ENCODE measurements at places on chromosomes 2 and 18.

- no peak for DNase-seq
These were observed 57.8 kb upstream of the CHN1 start for GRCh38 chr2:175062787-175063585.

DNA sequence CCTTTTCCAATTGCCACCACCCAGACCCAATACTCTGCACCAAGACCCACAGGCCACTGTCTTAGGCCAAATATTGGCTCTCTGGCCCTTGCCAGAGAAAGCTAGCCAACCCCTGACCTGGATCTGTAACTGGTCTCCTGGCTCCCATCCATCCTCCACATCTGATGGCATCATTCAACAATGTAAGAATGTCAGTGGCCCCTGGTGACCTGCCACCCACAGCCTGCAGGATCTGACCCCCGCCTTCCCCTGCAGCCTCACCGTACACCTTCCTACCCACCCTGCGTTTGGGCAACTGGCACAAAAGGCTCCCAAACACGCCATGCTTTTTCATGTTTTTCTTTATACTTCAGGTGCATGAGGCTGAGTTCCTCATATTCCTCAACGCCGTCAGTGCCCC is 60.0 kb upstream of the ASAP2 start:
- no peak for DNase-seq

DNA sequence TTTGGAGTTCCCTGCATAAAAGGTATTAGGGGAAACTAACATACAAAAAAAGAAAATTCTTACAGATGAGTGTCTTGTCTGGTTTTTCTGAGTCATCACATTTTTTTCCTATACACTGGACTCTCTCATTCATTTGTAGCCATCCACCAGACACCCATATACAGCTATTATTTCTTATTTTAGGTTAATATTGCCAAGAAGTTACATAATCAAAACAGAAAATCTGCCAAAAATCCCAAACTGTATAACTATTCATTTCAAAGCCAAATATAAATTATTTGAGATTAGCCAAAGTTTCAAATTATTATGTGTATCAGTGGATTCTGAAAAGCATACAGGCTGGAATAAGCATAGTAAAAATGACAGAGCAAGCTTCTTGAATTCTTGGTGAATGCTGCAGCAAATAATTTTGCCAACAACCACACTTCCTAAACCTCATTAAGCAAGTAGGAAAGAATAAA is 191.2 kb downstream of the NCKAP5 start:
- no peak for DNase-seq

GRCh38 chr2:142290931-142291330 is 160.1 kb upstream of the LRP1B start:
- DNase-seq, result no peak

GRCh38 chr2:169476459-169476858 is 2.8 kb upstream of the BBS5 start:
- no peak for DNase-seq

DNA sequence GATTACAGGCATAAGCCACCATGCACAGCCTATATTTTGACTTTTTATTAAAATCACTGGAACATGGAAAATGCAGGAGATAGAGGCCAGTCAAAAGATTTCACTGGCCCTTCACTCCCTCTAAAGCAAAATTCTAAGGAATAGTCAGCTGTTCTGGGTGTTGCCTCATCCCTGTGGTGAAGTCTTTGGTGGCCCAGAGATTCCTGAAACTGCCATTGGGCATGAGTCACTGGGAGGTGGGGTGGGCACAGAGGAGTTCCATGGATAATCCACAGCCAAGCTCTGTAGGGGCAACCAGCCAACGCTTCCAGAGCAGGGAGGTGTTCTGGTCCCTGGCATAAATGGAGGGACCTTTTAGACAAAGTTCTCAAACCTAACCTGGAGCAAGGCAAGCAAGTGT is 89.7 kb upstream of the TTC39C start:
- DNase-seq, result no peak

All from anterior cingulate cortex (tissue), 58 donors.